Kidney epithelial cell (primary cell): ENCODE measurements at places on chromosomes 1 and 21. TPM values are rescaled to one million over a fixed set of nuclear protein-coding genes. Genes with fewer than 3 reads are reported as not detected.

The PEAR1 gene
- 10.3 and 17.1 TPM in 2 replicates for total RNA-seq

The RO60 gene
- 96.3 and 96.7 TPM in 2 replicates for total RNA-seq

The PER3 gene
- 2.9 and 3.8 TPM in 2 replicates for total RNA-seq

The PLA2G2C gene
- total RNA-seq, result not detected in 2 replicates

The CXADR gene
- total RNA-seq, result 40.4 and 40.5 TPM in 2 replicates

The ACOT7 gene
- 75.6 and 79.8 TPM in 2 replicates for total RNA-seq

The LINGO4 gene
- total RNA-seq, result not detected in 2 replicates

The C1QB gene
- total RNA-seq, result 2.8 and 4.6 TPM in 2 replicates

The GJA4 gene
- not detected in 2 replicates for total RNA-seq

The MROH7 gene
- total RNA-seq, result 0.21 TPM in 1 of 2 replicates, not detected in the other

The NBPF26 gene
- total RNA-seq, result 15.9 and 17.1 TPM in 2 replicates

The RSRP1 gene
- 48.6 and 55.0 TPM in 2 replicates for total RNA-seq

The KRTAP13-3 gene
- total RNA-seq, result not detected in 2 replicates

The OR10X1 gene
- not detected in 2 replicates for total RNA-seq

The FCRL4 gene
- total RNA-seq, result not detected in 2 replicates

The WDR64 gene
- total RNA-seq, result not detected in 2 replicates

The NLRP3 gene
- 1.5 and 2.4 TPM in 2 replicates for total RNA-seq

The CELA3A gene
- not detected in 2 replicates for total RNA-seq
